Stimulated activated CD8-positive, alpha-beta memory T cell treated with anti-CD3 and anti-CD28 coated beads, Interleukin-15, amount 100 ng/mL, for 1 hour (primary cell): ENCODE measurements at places on chromosomes 16 and 17.

GRCh38 chr17:71437166-71437565 lies 683.7 kb upstream of the SOX9 start:
- DNase-seq: no peak

- no peak for DNase-seq
Measured at GRCh38 chr17:81096741-81097133, 61.8 kb downstream of the BAIAP2 start.

GRCh38 chr17:39899215-39899614 lies 19.2 kb downstream of the GSDMB start:
- DNase-seq: no peak

DNA sequence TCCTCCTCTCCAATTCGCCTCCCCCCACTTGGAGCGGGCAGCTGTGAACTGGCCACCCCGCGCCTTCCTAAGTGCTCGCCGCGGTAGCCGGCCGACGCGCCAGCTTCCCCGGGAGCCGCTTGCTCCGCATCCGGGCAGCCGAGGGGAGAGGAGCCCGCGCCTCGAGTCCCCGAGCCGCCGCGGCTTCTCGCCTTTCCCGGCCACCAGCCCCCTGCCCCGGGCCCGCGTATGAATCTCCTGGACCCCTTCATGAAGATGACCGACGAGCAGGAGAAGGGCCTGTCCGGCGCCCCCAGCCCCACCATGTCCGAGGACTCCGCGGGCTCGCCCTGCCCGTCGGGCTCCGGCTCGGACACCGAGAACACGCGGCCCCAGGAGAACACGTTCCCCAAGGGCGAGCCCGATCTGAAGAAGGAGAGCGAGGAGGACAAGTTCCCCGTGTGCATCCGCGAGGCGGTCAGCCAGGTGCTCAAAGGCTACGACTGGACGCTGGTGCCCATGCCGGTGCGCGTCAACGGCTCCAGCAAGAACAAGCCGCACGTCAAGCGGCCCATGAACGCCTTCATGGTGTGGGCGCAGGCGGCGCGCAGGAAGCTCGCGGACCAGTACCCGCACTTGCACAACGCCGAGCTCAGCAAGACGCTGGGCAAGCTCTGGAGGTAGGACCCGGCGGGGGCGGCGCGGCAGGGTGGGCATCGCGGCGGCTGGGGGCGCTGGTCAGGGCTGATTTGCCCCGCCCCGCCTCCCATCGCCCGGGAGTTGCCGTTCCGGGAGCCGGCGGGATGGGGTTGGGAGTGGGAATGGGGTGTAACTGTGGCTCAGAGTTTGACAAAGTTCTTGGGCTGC lies 567 bp downstream of the SOX9 start:
- no peak for DNase-seq

- DNase-seq: no peak
Measured at GRCh38 chr17:30381340-30381659, 2.6 kb downstream of the CPD start.

GRCh38 chr17:60391471-60392041 lies 377 bp downstream of the USP32 start:
- no peak for DNase-seq

DNA sequence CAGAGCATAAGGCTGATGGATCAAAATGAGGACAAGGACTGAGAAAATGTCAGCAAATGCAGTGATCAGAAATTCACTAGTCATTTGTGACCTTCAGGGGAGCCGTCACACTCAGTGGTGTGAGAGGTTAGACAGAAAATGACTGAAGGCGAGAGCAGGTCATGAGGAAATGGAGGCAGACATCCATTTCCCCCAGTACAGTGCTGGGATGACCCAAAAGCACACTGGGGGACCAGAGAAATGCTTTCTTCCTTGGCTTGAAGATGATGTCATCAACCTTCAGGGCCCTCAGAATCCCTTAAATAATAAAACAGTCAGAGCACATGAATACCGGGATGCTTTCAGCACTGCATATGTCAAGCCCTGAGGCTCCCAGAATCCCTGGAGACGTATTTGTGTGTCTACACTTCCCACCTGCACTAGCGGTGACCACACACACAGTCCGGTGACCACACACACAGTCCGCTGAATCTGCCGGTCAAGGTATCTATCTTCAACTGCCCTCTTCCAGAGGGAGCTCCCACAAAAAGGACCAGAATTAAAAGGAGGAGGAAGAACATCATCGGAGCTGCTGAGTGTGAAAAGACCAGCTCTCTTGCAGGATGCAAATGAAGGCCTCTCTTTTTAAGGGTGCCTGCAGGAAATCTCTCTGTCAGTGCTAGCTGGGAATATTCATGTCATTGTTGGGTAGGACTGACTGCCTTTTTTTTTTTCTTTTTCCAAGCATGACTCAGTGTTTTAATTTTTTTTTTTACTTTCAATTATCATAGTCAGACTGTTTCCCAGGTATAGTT lies 8.2 kb downstream of the UBE2O start:
- DNase-seq: no peak

- DNase-seq: no peak
Measured at GRCh38 chr17:37051833-37052232, 103.1 kb downstream of the AATF start.

DNA sequence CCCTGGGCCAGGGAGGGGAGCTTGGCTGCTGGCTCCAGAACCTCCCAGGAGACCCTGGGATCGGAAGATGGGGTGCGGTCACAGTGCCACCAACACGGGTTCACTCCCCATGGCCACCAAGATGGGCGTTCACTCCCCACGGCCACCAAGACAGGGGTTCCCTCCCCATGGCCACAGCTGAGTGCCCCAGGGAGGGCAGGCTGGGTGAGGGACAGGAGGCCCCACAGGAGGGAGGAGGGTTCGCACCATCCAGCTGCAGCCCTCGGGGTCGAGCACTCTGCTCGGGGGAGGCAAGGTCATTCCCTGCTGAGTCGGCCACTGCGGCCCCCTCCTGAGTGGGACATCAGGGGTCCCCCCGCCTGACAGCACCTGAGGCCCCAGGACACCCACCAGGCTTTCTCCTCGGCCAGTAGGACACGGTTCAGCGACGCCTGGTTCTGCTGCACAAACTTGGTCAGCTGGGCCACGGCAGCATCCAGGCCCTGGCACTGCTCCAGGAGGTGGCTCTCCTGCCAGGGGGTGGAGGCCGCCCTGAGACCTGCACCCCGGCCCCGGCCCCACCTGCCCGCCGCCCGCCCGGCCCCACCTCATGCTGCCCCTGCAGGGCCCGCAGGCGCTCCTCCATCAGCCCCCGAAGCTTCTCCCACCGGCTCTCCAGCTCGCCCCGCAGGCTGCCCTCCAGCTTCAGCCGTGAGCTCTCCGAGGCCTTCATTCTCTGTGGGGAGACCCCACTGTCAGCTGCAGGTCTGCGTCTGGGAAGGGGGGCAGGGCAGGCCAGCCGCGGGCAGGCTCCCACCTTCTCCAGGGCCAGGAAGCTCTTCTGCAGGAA lies 5.9 kb downstream of the CCDC154 start:
- no peak for DNase-seq

DNA sequence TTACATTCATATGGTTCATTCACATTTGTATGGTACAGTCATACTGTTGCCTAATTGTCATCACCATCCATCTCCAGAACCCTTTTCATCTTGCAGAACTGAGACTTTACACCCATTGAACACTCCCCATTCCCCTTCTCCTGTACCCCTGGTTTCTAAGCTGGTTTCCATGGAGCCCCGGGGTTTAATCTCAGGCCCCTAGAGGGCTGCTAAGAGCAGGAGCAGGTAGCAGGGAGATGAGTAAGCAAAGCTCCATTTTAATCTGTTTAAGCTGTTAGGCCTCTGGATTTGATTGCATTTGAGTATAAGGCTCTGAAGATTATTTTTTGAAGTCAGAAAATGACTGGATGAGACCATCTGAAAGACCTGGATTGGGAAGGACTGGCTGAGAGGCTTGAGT lies 68.5 kb upstream of the RPL38 start:
- no peak for DNase-seq

GRCh38 chr16:57422026-57422944 lies 17.7 kb downstream of the CCL17 start:
- DNase-seq: no peak

GRCh38 chr16:51382211-51382610 lies 231.1 kb upstream of the SALL1 start:
- DNase-seq: no peak

DNA sequence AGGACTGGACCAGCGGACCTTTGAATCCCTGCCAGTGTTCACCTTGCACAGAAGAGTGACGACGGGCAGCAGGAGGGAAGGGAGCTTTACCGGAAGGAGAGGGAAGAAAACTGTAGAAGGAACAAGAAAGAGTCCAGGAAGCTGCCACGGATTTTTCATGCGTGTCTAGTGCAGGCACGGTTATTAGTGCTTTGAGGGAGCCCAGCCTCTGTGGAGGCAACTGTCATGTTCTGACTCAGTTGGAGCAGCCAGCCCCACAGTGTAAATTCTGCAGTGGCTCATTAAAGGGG lies 6.5 kb upstream of the HOXB13 start:
- no peak for DNase-seq

- DNase-seq: no peak
Measured at GRCh38 chr17:61442878-61443474, 9.2 kb upstream of the TBX4 start.

GRCh38 chr16:75460446-75460845 lies 4.0 kb downstream of the TMEM170A start:
- no peak for DNase-seq

DNA sequence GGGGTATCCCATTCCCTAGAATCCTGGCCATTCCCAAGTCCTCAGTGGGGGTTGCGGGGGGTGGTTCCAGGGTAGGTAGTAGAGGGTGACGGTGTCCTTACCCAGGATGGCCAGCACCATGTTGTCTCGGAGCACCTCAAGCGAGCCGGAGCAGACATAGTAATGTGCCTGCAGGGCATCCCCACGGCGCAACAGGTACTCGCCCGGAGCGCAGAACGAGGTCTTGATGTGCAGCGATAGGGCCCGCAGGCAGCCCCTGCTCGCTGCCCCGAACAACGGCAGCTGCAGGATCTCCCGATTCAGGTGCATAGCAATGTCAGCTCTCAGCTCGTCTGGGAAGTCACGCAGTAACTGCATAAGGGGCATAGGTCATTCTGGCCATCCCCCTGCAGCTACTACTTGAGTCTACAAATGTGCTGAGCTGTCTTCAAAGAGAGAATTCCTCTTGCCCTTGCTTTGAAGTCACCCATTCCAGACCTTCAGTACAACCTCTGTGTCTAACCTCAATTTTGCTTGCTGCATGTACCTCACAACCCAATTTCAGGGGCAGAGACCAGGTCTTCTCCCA lies 11.5 kb upstream of the RAB5C start:
- no peak for DNase-seq

GRCh38 chr17:71726341-71726740 lies 394.5 kb upstream of the SOX9 start:
- no peak for DNase-seq

DNA sequence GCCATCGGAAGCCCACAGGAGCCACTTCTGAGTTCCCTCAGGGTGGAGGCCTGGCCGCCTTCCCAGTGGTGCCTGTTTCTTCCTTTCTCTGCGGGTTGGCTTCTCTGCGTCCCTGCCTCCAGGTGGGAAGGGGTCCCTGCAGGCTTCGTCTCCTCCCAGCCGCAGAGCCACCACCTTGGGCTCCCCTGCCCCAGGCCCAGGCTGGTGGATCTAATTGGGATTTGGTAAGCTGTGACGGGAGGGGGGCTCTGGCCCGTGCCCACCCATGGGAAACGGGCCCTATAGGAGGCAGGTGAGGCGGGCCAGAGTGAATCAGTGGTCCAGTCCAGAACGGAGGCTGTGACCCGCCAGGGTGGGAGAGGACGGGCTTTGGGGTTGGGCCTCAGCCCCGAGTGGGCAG lies 32.1 kb downstream of the JPH3 start:
- no peak for DNase-seq

DNA sequence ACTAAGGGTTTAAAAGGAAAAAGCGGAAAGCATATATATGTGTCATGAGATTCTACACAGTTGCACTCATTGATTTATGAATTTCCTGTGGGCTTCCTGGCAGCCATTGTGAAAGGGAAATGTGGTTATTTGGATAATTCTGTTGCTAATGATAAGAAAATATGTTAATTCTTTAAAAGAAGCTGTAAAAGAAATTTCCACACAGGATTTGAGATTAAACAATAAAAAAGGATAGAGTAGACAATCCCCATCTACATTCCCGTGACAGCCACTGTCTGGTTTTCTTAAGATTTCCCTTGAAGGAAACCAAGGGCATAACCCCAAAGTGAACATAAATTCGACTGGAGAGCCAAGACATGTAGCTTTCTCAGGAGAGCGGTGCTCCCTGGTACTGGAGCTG lies 397.5 kb downstream of the CPPED1 start:
- no peak for DNase-seq

DNA sequence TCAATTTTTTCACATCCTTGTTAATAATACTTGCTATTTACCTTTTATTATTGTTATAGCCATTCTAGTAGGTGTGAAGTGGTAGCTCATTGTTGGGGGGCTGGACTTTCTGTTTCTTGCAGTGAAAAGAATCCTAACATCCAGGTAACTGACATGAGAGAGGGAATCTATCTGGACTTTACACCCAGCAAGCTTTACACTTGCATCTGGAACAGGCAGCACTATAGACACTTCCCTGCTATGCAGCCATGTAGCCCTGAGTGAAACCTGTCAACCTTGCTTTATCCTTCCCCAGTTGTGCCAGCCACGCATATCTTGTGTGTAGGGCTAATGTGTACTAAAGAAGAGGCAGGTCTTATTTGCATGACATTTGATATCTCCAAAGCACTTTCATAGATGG lies 16.9 kb upstream of the ABCC12 start:
- DNase-seq: no peak
